ENCODE measurements at places on chromosomes 1 and 21.

DNA sequence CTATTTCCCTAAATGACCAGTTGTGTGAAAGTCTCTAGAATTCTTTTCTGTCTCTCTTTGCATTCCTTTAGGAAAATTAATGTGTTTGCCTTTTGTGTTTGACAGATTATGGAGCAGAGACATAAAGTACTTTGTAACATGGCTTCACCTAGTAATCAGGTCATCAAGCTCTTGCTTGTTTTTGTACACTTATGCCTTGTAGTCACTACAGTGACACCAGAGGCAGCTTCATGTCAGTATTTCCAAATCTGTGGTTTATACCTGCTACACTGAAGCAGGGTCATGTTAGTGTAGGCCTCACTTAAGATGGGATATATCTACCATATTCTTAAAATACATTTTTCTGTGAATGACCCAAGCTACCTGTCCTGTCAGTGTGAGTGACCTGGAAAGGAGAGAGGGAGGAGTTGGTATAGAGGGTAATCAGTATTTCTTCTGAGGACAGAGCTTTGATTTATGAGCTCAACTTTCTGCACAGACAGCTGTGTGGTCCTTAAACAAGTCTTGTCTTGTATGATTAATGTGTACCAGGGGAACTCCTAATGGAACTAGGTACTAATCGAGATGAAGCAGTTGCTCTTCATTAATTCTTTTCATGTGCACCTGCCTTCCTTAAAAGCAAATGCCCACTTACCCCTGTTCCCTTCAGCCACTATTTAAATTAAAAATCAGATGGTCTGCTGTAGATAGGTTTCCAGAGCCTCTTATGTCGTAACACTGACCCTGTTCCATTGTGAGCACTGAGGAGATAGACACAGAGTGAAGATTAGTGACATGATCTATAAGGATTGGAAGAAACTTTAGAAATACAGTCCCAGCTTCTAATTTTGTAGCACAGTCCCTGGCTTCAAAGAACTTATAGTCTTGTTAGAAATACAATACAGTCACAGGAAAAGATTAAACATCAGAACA lies 45.7 kb downstream of the MACO1 start:
- peaks cover 53% of the 10 kb centered on the region for H3K4me1 ChIP-seq
- no peak for DNase-seq
- no peaks in the 10 kb centered on the region for H3K27me3 ChIP-seq
- H3K4me3 ChIP-seq, result no peak overlapping the region
- no peaks in the 10 kb centered on the region for H3K36me3 ChIP-seq

DNA sequence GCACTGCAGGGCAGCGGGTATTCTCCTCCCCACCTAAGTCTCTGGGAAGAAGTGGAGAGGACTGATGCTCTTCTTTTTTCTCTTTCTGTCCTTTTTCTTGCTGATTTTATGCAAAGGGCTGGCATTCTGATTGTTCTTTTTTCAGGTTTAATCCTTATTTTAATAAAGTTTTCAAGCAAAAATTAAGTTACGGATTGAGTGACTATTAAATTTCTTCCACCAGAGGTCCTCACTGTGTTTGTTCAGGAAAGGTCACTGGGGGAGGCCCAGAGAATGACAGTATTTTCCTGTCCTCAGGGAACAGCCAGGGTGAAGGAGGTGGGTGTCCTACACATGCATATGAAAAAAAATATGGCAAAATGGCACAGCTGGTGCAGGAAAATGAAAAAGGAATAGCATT lies 4.4 kb upstream of the ELF3 start:
- peaks cover 31% of the 10 kb centered on the region for H3K4me1 ChIP-seq
- no peak for DNase-seq
- H3K36me3 ChIP-seq, result peaks cover 11% of the 10 kb centered on the region
- H3K27me3 ChIP-seq, result no peaks in the 10 kb centered on the region
- peak overlapping the region; percentile 16 for H3K27ac ChIP-seq
- no peak overlapping the region for H3K4me3 ChIP-seq

DNA sequence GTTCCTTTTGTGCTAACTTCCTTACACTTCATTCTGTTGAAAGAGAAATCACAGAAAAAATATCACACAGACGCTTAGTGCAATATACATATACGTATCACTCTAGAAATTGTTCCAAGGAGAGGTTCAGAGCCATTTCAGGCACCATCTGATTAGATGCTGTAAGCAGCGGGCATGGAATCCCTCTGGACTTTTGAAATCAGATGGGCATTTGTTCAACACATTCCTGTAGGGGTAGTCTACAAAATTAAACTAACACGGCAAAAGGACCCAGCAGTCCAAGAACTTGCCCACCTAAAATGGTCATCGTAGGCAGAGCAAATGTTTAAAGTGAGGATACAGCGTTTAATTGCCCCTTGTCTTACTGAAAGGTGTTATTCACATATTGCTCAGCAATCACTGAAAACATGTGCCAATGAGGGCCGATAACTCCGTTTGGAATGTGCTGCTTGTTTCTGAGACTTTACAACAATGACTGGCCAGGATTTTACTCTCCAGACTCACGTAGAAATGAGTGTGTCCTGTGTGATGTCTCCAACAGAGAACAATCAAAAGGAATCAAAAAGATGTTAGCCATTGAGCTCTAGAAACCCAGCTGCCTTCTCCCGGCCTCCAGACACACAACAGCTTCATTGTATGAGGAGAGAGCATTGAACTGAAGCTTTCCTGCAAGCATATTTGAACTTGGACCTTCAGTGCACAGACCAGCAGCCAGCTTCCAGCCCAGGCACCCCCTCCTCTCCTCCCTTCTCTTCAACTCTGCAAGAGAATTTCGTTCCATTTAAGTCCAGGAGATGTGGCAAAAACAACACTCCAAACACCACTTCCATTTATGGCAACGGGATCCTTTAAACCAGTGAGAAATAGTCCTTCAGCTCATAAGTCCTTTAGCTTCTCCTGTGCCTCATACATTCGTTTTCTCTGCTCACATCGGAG lies 32.1 kb upstream of the ADORA3 start:
- H3K4me3 ChIP-seq, result no peak overlapping the region
- H3K4me1 ChIP-seq, result no peaks in the 10 kb centered on the region
- H3K36me3 ChIP-seq, result no peaks in the 10 kb centered on the region
- no peak for DNase-seq

DNA sequence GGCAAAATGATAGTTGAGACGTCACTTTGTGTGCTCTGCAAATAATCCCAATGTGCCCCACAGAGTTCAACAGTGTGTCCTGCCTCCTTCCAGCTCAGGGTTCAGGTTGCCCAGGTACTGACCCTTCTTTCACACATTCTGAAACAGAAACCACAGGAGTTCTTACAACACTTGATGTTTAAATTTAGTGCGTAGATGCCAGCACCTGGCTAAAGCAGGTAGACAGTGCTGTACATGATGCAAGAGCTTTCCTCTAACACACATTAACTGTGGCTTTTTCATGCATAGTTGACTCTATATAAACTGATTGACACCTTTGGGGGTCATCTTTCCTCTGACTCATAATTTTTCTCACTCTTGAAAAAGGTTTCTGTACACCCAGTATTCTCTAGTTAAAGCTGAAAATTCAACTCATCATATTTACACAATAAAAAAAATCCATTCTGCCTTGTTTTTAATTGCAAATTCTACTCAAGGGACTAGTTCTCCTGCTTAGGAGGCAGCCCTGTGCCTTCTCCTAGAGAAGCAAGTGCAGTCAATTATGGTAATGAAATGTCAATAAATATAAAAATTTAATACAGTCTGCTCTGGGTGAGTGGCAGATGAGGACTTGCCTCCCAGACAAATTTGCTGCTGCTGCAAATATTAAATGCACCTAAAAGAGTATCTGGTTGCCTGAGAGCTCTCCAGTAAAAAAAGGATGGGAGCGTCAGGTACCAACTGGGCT lies 91.4 kb downstream of the NR5A2 start:
- H3K36me3 ChIP-seq, result peaks cover 12% of the 10 kb centered on the region
- no peak overlapping the region for H3K4me3 ChIP-seq
- DNase-seq, result no peak
- no peak overlapping the region for H3K27ac ChIP-seq
- no peaks in the 10 kb centered on the region for H3K27me3 ChIP-seq

DNA sequence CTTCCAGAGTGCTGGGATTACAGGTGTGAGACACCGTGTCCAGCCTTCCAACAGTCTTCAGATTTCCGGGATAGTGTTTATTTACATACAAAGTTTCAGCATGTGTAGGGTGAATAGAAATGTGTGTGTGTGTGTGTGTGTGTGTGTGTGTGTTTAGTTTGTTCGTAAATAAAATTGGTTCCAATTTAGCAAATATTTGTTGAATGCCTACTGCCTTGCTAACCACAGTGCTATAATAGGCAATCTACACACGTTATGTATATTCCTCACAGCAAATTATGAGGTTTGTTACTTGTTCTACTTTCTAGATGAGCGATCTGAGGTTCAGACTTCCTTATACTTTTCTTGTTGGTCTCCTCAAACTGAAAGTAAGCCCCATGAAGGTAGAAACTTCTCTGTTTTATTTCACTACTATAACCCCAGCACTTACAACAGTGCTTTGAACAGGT lies 32.8 kb upstream of the EPS15 start:
- no peaks in the 10 kb centered on the region for H3K4me1 ChIP-seq
- no peak for DNase-seq
- no peak overlapping the region for H3K4me3 ChIP-seq
- no peaks in the 10 kb centered on the region for H3K36me3 ChIP-seq
- no peak overlapping the region for H3K27ac ChIP-seq
- no peaks in the 10 kb centered on the region for H3K27me3 ChIP-seq

DNA sequence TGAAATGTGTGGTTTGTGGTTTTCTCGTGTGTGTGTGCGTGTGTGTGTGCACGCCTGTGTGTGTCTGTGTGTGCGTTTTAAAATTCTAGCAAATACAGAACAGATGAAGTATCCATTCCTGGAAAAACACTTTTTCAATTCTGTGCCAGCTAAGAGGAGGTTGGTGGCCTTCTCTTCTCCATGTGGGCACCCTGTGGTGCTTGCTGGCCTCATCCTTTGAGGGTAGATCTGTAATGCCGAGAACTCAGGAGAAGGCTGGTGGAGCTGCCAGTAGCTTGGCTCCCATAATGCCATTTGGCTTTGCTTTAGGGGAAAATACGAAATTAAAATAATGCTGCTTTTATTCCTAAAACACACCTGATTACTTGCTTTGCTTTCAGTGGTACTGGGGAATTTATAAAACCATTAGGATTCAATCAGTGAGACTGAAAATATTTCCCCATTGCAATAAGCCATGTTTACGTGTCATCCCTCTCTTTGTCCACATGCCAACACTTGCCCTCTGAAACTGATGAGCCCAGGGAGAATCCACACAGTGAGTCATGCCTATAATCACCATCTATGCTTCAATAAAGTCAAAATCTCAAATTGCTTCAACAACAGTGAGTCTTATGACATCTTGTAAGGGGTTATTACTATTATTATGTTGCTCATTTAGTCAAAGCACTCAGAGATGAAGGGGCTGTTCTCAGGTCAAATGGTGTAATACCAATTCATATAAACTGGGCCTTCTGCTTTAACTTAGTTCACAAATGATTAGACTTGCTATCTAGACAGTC lies 39.2 kb downstream of the ABCA4 start:
- H3K4me3 ChIP-seq, result no peak overlapping the region
- DNase-seq, result no peak
- no peaks in the 10 kb centered on the region for H3K36me3 ChIP-seq
- no peaks in the 10 kb centered on the region for H3K4me1 ChIP-seq

DNA sequence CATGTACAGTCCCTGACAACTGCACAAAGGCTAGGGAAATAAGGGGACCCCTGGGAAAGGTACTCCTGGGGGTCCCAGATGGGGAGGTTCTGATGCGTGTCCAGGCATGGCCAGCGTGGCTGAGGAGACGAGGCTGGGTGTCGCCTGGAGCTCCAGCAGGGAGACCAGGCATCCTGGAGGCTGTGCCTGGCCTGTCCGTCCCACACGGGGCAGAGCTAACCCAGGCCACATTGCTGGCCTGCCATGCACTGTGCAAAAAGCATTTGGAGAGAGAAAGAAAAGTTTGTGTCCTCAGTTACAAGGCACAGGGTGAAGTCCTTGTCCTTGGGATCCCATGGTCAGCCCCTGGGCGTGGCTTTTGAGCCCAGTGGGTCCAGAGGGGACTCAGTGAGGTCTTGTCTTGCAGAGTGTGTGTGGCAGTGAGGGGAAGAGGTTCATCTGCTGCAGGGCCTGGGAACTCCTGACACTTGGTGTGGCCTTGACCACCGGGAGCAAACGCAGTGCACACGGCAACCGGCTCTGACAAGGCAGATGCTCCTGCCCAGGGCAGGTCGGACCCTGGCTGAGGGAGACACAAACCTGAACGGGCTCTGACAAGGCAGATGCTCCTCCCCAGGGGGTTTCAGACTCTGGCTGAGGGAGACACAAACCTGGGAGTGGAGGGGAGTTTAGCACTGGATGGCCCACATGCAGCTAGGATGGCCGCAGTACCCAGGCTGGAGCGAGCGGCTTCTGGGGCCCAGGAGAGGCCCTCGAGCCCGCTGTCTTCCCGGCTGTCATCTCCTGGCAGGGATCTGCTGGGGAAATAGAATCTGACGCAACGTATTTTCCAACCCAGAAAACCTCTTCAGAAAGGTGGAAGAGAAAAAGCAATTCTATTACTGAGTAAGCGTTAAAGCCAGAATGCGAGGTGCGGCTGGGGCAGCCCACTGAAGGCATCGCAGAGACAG lies 37.3 kb upstream of the COL18A1 start:
- H3K27ac ChIP-seq, result peak overlapping the region; percentile 96
- H3K4me1 ChIP-seq, result peaks cover 43% of the 10 kb centered on the region
- no peaks in the 10 kb centered on the region for H3K36me3 ChIP-seq

Data from body of pancreas (tissue), 4 donors.